GM03348 (cell line): ENCODE measurements at places on chromosomes 2 and 18.

GRCh38 chr2:9030190-9030589 lies 26.7 kb upstream of the MBOAT2 start:
- DNase-seq = no peak

DNA sequence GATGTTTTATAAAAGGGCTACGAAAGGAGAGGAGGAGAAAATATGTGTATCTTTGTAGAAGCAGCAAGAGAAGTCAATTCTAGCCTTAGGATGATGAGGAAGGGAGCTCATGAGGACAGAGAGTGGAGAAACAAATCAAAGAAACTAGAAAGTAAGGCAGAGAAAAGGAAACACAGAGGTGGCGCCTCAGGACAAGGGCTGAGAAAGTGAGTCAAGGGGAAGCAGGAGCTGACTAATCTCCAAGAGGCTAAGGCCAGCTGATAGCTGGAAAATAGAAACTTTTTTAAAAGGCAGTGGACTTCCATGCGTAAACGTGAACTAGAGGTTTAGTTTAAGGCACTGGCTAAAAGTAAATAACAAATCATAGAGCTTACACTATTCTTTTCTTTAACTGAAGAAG lies 173.3 kb downstream of the ANKRD44 start:
- peak; percentile 44 for DNase-seq

DNA sequence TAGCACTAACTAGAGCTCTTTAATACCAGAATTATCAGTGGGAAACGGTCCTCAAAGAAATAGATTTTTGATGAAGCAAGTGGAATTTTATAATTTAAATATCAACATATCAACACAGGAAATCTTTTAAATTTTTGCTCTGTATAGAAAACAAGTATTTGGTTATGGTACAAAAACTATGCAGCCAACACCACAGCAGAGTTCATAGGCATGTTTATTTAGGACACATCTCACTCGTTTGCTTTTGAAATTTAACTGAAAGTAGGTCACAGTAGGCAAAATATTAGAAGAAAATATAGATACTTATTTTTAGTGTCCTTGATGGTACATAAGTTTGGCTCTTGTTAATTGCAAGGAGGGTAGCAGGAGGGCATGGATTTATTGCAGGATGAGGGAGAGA lies 34.3 kb upstream of the TANC1 start:
- DNase-seq = no peak

DNA sequence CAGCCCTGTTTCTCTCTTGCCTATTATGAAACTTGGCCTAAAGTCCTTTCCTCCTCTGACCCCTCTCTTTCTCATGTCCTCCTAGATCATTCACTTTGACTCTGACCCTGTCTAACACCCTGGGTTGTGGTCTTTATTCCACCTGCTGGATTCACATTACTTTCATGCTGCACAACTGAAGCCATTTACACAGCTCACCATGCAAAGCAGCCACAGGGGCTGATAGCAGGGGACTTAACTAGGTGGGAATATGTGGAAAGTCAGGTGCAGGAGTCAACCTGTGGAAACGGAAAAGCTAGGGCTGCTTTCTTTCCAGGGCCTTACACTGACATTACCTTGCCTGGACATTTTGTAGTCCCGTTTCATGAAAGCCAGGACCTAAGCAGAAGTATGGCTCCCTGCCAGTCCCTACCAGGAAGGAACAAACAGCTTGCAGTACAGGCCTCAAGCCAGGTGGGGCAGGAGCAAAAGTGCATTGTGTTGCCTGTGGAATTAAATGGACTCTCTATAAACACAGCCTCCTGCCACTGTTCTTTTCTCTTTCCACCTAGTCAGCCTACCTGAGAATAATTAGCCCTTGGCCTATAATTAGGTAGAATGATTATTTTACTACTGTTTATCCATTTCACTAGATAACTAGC lies 11.8 kb downstream of the MAPRE3 start:
- no peak for DNase-seq

GRCh38 chr2:128498086-128498485 lies 179.4 kb upstream of the HS6ST1 start:
- no peak for DNase-seq

DNA sequence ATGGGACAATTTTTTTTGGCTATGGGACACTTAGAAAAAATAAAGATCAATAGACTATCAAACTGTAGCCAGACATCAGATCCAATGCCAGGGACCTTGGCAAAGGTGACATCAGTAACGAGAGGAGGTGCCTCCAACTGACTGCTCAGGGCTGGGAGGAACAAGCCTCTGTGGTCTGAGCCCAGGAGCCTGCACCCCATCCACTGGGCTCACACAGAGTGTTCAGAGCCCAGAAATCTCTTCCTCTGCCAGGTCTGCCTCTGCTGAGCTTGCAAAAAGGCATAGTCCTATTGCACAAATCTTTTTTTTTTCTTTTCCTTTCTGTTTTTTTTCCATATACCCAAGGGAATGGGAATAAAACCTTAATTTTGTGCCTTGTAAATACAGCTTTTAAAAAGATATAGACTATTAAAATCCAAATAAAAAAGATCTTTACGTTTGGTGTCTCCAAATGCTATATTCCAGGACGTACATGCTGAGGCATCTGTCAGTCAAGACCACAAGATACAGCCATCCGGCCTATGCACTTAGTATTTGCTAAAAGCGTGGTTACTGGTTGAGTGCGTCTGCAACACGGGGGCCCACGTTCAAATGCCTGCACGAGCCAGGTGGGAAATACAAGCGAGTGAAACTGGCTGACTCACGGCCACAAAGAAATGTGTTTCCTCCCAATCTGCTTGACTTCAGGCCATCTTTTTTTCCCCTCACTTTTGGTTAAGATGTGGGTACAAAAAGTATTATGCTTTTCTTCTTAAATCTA lies 7.8 kb upstream of the ARHGAP25 start:
- no peak for DNase-seq

GRCh38 chr2:239008677-239009588 lies 161.0 kb downstream of the TWIST2 start:
- no peak for DNase-seq

DNA sequence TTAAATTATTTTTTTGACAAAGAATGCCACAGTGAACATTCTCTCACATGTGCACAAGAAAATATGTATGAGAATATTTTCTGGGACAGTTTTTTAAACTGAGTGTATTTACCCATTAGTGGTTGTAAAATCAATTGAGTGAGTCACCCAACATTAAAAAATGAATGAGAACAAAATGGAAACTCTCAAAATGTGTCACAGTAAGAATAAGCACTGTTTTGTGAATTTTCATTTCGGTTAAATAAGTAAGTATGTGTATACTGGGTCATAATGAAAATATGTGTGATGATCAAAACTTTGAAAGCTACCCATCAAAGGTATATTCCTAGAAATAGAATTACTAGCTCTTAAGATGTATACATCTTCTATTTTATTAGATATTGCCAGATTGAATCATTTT lies 11.6 kb downstream of the BABAM2 start:
- DNase-seq = no peak

GRCh38 chr2:129849559-129850160 lies 129.8 kb upstream of the RAB6C start:
- peak; percentile 72 for DNase-seq

DNA sequence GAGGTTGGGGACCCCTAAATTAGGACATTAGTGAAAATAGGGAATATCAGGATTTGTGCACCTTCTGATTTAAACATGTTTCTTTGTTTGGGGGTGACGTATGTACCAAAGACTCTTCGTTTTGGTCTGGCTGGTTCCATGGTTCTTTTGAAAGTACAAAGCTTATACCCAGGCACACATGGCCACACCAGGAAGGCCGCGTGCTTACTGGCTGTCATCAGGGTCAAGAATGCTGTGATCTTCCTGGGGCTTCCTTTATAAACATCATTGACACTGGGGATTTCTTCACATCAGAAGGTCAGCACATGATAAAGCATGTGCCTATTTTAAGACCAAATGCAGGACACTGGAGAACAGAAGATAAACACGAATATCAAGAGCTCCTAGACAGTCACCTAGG lies 230.6 kb upstream of the ID2 start:
- no peak for DNase-seq

GRCh38 chr2:162221064-162221463 lies 22.2 kb downstream of the FAP start:
- DNase-seq = peak; percentile 71

- DNase-seq = no peak
Observed at GRCh38 chr2:100584816-100585215, 22.0 kb downstream of the PDCL3 start.

- DNase-seq = no peak
Observed at GRCh38 chr2:234968631-234969305, 17.0 kb downstream of the SH3BP4 start.

GRCh38 chr2:138190999-138191398 lies 226.7 kb downstream of the HNMT start:
- no peak for DNase-seq

- DNase-seq = no peak
Observed at GRCh38 chr18:59640721-59641120, 56.5 kb downstream of the CCBE1 start.

GRCh38 chr2:171139860-171140259 lies 20.8 kb downstream of the TLK1 start:
- no peak for DNase-seq

- peak; percentile 79 for DNase-seq
Observed at GRCh38 chr18:35282353-35282752, 7.7 kb downstream of the ZSCAN30 start.

DNA sequence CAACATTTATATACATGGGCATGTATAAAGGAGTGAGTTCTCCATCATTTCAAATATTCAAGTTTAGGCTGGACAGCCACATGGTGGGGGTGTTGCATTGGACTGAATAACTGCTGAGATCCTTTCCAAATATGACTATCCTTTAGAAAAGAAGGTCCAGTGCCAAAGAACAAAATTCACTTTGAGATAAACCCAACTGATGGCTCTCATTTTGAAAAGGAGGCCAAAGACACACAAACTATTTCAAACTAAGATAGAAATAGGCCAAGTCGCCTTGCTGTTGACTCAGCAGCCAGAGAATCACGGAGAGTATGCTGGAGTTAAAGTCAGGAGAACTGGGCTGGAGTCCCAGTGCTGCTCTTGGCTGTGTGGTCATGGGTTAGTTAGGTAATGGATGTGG lies 204.5 kb upstream of the LRATD1 start:
- DNase-seq = peak; percentile 61

- DNase-seq = no peak
Observed at GRCh38 chr2:2590141-2590540, 259.1 kb upstream of the MYT1L start.

DNA sequence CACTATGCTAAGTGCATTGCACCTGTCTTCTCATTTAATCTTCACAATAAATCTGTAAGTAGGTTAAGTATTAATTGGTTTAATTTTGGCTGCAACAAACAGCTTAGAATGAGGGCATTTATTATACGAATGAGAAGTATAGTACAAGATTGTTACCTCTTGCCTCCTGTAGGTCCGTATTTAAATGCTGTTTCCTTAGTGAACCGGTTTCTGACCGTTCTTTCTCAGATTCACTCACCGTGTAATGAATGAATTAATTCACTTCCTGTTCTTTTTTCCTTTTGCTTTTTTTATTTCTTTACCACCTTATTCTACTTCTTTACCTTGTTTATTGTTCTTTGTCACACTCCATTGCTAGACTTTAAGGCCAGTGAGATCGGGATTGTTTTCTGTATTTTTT lies 153.8 kb upstream of the RASGRP3 start:
- DNase-seq = no peak

DNA sequence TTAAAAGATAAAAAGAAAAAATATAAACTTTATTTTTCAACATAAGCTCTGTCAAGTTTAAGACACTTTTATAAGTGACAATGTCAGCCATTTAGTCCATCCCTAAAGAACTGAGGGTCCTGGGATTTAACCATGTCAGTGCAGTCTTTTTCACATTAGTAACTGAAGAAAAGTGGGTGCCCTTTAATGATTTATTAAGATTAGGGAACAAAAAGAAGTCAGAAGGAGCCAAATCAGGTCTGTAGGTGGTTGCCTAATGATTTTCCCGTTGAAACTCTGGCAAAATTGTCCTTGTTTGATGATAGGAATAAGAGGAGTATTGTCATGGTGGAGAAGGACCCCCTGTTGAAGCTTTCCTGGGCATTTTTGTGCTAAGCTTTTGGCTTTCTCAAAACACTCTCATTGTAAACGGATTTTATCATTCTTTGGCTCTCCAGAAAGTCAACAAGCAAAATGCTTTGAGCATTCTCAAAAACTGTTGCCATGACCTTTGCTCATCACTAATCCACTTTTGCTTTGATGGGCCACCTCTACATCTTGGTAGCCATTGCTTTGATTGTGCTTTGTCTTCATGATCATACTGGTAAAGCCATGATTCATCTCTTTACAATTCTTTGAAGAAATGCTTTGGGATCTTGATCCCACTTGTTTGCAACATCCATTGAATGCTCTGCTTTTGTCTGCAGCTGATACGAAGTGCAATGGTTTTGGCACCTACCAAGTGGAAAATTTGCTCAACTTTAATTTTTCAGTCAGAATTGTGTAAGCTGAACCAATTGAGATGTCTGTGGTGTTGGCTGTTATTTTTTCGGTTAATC lies 22.0 kb downstream of the TSPYL6 start:
- no peak for DNase-seq

- peak; percentile 61 for DNase-seq
Observed at GRCh38 chr2:55672630-55673029, 21.0 kb downstream of the PNPT1 start.

DNA sequence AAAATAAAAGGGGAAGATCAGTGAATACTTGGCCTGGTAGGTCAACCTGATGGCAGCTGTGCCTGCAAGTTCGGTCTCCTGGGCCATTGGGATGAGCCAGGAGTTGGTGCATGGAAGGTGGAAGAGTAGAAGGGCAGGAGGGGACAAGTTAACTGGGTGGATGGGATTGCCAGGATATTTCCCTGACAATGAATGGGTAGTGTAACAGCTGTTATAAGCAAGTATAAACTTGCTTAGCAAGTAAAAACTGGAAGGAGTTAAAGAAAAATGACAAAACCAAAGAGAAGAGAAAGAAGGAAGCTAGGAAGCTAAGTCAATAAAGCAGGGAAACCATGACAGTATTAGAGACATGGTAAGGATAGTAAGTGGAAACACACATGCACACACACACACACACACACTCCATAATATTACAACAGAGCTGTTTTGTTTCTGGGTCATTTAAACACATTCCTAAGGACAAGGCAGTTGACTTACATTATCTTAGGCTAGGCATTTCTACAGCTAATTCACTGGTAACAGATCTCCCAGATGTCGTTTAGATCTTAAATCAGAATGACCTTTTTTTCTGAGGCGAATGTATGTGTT lies 29.7 kb downstream of the MEP1B start:
- no peak for DNase-seq

DNA sequence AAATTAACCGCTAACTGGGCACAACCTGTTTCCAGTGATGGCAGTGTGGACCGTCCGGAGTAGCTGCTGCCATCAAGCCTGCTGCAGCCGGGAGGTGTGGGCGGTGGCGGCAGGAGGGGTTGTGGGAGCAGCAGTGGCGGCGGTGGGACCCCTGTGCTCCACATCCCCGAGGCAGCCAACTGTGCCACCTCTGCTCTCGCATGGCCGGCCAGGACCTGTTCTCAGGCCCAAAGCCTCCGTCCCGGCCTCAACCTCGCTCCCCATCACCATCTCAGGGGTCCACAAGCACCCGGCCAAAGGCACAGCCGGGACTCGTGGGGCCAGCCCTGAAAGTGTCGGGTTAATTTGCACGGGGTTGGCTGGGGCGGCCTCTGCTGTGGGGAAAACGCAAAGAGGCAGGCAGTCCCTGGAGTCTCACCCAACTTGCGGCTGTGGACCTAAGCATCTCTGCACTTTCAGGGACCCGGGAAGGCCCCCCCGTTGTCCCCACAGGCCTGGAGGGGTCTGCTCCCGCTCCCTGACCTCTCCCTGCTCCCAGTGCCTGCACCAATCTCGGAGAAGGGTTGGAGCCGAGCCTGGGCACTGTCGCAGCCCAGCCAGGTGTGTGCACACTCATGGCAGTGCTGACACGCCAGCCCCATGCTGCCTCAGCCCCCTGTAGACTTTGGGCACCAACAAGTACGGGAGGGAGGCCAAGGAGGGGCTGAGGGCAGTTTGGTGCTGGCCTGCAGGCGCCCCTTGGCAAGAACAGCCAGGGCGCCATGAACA lies 44.4 kb upstream of the PEX13 start:
- DNase-seq = no peak
